ENCODE measurements at places on chromosomes 16 and 17.

GRCh38 chr17:73452009-73452408, 140.2 kb upstream of the CDC42EP4 start:
- DNase-seq, result no peak

DNA sequence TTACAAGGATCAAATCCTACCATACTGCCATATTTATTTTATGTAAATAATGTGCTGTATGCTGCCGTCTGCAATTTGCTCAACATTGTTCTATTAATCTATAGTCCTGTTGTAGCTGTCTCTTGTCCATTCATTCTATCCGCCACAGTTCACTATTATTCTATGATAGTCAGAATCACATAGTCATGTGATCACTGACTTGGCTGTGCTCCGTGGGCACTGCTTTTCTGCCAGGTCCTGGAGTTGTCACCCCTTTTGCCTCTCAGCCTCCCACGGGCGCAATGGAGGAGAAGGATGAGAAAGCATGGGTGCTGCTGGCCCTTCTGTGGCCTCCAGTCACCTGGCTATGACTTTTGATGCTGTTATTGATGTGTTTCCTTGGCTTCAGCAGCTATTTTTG, 37.3 kb upstream of the ANKFY1 start:
- DNase-seq, result no peak

DNA sequence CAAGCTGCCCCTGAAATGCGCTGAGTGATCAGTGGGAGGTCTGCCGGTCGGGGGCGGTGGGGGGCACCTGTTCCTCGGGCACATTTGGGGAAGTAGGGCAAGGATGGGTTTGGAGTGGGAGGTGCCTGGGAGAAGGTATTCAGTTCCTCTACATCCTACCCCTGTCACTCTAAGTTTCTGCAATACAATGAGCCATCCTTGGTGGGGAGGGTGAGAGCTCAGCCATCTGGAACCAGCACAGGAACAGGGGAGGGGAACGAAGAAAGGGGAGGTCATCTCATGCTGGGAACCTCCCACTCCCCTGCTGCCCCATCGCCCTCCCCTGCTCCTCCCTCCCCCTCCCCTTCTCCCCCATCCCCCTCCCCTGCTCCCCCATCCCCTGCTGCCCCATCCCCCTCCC, 4.2 kb downstream of the DPH1 start:
- no peak for DNase-seq

DNA sequence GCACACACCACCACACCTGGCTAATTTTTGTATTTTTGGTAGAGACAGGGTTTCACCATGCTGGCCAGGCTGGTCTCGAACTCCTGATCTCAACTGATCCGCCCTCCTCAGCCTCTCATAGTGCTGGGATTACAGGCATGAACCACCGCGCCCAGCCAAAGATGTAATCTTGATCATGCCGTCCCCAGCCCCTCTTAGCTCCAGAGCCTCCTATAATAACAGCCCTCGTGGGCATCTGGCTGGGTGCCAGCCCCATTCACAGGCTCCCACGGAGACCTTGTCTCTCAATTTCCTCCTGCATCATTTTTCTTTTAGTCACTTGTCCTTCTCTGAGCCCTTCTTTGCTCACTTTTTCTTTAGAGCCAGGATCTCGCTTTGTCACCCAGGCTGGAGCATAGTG, 94.2 kb downstream of the KATNIP start:
- no peak for DNase-seq

GRCh38 chr17:56821847-56822534, 11.7 kb downstream of the C17orf67 start:
- no peak for DNase-seq

GRCh38 chr17:81869221-81870130, 1.7 kb downstream of the ARHGDIA start:
- DNase-seq, result no peak

- no peak for DNase-seq
Measured at GRCh38 chr16:86925067-86925791, 346.9 kb downstream of the FOXL1 start.

DNA sequence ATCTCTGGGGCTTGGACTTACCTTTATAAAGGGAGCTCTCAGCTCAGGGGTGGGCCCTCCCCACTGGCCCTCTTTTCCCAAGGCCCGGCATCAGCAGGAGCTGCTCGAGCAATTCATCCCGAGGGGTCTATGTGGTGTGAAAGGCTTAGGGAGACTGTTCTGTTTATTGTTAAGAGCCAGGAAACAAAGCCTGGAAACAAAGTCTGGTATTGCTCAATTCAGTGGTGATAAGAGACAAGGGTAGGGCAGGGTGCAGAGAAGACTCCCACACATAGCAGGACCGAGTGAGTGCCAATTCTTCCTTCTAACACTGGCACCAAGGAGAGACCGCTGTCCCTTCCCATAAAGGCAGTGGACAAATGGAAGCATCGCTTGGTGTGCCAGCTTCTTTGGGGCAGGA, 750.7 kb downstream of the KCNJ18 start:
- no peak for DNase-seq

GRCh38 chr17:48024149-48025039, 13.2 kb downstream of the COPZ2 start:
- DNase-seq, result no peak

DNA sequence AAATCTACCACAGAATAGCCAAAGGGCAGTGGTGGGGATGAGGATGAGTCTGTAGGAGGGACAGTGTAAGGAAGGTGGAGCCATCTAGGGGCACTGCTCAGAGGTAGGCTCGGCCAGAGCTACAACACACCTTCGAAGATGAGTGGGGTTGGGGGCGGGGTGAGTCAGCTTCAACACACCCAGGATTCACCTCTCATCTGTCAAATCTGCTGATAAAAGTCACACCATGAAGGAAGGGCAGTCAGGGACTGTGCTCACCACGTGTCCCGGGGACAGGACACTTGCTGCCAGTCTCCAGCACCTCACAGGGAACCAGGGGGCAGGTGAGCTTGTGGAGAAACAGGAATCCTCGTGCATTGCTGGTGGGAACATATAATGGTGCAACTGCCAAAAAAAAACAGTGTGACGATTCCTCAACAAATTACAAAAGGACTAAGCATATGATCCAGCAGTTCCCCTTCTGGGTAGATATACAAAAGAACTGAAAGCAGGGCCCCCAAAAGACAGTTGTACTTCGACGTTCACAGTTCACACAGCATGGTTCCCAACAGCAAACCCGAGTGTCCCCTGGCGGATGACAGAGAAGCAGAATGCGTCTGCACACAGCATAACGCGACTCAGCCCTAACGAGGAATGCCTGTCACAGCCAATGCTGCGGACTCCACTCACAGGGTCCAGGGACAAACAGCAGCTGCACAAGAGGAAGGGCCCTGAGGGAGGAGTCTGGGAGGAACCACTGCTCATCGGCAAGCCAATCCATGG, 133.1 kb downstream of the ANKRD11 start:
- DNase-seq, result no peak

DNA sequence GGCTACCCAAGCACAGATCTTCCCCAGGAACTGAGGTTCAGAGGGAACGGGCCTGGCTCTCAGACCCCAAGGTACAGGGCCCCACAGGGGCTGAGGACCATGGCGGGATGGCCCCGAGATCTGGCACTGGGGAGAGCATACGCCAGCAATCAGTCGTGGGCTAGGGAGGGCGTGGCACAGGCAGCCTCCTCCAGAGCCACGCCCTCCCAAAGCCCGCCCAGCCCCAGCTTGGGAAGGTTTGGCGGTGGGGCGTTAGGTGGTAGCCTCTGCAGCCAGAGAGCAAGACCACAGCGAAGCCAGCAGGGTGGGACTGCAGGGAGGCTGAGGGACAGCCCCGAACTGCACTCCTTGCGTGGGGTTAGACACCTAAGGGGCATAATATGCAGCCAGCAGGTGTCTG, 11.6 kb downstream of the WNT9B start:
- DNase-seq, result no peak

GRCh38 chr17:81884968-81885367, 6.4 kb downstream of the ALYREF start:
- DNase-seq, result no peak

GRCh38 chr16:51538707-51539498, 387.8 kb upstream of the SALL1 start:
- DNase-seq, result no peak

DNA sequence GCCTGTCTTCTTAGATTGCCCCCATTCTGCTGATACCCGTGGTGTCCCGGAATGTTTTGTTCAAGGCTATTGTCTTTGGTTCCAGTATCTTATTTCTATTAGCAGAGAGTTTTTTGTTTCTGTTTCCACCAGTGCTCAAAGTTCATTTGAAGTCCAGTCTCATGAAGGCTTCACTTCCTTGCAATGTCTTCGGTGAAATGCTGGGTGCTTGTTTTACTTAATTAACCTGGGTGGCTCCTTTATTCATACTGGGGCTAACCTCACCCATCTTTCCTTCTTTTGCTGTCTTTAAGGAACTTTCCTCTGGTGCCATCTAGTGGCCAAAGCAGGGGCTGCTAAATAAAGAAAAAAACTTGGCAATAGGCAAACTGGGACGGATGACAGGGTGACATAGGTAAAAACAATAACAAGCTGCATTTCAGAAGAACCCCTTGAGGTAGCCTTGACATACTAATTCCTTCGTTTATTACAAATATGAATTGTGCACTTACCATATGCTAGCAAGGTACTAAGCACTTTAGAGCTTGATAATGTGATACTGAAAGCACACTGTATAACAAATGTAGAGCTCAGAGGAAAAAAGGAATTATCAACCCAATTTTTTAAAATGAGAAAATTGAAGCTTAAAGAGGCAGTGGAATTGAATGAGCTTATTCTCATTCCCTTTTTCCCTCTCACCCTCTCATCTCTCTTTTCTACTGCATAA, 2.8 kb upstream of the SMIM36 start:
- peak; percentile 42 for DNase-seq

- DNase-seq, result no peak
Measured at GRCh38 chr16:81026429-81026828, 9.2 kb upstream of the ATMIN start.

GRCh38 chr17:3535253-3535995, 22.2 kb downstream of the TRPV3 start:
- no peak for DNase-seq

DNA sequence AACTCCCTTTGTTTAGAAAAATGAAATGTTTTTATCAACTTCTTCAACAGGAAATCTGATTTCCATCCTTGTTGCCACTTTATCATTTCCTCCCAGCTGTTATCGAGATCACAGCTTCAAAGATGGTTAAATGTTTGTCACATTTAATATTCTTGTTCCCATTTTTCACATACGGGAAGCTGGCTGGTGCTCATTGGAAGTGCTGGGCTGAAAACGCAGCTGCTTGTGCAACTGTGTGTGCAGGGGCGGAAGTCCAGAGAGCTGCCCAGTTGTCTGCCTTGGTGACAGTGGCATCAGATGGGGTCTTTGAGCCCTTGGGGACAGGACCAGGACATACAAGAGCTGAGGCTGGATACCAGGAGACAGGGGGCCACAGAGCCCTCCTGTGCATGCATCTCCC, 549.2 kb upstream of the CDH11 start:
- DNase-seq, result no peak

- DNase-seq, result no peak
Measured at GRCh38 chr17:82348866-82349265, 10.2 kb upstream of the TEX19 start.

DNA sequence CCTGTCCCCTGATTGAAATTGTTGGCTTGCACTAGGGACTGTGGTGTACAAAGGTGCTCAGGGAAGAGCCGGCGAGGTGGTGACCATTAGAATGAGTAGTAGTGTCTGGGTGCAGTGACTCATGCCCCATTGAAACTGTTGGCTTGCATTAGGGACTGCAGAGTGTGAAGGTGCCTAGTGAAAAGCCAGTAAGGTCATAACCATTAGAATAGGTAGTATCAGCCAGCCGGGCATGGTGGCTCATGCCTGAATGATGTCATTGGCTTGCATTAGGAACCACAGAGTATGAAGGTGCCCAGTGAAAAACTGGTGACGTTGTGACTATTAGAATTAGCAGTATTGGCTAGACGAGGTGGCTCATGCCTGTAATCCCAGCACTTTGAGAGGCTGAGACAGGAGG, 78.9 kb downstream of the ABCC6 start:
- DNase-seq, result no peak

DNA sequence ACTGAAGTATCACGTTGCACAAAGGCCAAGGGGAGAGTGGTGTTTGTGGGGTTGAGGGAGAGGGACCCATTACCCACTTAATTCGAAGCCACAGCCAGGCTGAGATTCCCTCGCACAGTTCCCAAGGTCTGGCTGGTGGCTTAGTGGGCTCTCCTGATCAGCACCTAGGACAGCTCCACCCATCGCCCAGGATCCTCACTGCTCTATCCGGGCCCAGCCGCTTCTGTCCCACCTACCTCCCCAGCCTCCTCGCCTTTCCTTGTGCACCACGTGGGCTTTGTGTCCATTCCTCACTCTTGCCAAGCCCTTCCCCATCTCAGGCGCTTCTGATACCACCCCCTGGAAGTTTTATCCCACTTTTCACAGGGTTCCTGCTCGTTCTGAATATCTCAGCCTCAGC, 163.5 kb downstream of the CCT6B start:
- no peak for DNase-seq

DNA sequence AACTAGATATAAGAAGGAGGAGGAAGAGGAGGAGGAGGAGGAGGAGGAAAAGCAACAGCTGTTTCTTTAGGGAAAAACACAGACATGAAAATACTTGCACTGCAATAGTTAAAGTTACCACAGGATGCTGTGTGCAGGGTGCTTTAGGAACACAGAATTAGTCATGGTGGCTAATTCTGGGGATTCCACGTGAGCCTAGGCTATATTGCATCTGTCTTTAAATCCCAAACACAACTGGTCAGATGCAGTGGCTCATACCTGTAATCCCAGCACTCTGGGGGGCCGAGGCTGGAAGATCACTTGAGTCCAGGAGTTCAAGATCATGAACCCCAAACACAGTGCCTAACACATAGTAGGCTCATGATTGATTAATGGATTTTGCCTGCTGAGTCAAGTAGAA, 155.3 kb upstream of the C16orf82 start:
- no peak for DNase-seq

- no peak for DNase-seq
Measured at GRCh38 chr16:81445966-81446906, 1.6 kb downstream of the CMIP start.

- DNase-seq, result no peak
Measured at GRCh38 chr16:56360117-56361008, 65.0 kb downstream of the AMFR start.

- no peak for DNase-seq
Measured at GRCh38 chr16:7650431-7650830, 317.8 kb downstream of the RBFOX1 start.

GRCh38 chr17:18946536-18946935, 5.4 kb upstream of the SLC5A10 start:
- DNase-seq, result no peak

All from activated CD8-positive, alpha-beta memory T cell treated with anti-CD3 and anti-CD28 coated beads for 1 hour (primary cell).